ENCODE measurements at places on chromosomes 1 and 21.
A peak's percentile ranks its signal among the peaks of the same experiment; 100 is the strongest.

GRCh38 chr1:7550261-7550865 is 220.7 kb upstream of the VAMP3 start:
- peak; percentile 45 for DNase-seq

DNA sequence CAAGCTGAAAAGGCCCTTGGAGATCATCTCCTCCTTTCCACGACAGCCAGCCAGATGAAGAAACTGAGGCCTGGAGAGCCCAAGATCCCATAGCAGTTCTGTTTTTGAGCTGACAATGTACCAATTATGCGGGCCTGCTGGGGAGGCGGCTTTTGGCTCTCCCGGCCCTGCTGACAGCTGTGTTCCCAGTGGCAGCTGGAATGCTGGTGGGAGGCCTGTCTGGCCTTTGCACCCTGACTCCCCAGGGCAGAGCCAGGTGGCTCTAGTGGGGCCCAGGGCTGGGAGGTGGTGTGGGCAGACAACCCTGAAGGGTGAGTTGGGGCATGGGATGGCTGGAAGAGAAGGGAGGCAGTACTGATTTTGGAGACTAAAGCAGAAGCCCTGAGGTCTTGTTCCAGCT is 30.7 kb upstream of the WASF2 start:
- DNase-seq = no peak

DNA sequence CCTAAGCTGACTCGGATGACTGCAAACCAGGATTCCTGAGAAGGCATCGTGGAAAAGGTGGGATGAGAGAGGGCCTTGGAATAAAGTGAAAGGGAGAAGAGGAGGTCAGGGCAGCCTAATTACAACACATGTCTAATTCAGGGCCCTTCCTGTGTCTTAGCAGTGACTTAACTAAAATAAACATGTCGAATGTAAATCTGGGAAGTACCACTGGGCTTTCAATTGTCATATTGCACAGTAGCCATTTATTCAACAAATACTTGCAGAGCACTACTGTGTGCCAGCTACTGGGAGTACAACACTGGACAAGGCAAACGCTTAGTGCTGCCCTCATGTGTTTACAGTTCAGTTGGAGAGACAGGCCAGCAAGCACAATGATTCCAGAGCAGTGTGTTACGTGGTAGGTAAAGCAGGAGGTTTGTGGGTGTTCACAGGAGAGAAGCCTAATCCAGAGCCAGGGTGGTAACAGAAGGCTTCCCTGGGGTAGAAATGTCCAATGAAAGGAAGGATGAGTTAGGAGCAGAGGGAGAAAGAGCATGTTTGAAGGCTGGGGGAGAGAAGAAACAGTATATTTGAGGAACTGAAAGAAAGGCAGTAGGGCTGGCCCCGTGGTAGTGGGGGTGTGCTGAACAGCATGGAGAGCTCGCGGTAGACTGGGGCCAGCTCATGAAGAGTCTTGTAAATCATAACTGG is 38.0 kb upstream of the RASAL2 start:
- DNase-seq = no peak

DNA sequence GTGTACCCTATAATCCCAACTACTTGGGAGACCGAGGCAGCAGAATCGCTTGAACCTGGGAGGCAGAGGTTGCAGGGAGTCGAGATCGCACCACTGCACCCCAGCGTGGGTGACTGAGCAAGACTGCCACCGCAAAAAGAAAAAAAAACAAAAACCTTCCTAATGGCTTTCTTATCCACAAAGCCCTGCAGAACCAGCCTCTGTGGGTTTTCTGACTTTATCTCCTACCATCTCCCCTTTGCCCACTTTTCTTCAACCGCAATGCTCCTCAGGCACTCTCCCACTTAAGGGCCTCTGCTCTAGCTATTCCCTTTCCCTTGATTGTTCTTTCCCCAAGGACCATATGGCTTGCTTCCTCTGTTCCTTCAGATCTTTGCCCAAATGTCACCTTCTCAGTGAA is 67.9 kb upstream of the PUM1 start:
- DNase-seq = no peak

DNA sequence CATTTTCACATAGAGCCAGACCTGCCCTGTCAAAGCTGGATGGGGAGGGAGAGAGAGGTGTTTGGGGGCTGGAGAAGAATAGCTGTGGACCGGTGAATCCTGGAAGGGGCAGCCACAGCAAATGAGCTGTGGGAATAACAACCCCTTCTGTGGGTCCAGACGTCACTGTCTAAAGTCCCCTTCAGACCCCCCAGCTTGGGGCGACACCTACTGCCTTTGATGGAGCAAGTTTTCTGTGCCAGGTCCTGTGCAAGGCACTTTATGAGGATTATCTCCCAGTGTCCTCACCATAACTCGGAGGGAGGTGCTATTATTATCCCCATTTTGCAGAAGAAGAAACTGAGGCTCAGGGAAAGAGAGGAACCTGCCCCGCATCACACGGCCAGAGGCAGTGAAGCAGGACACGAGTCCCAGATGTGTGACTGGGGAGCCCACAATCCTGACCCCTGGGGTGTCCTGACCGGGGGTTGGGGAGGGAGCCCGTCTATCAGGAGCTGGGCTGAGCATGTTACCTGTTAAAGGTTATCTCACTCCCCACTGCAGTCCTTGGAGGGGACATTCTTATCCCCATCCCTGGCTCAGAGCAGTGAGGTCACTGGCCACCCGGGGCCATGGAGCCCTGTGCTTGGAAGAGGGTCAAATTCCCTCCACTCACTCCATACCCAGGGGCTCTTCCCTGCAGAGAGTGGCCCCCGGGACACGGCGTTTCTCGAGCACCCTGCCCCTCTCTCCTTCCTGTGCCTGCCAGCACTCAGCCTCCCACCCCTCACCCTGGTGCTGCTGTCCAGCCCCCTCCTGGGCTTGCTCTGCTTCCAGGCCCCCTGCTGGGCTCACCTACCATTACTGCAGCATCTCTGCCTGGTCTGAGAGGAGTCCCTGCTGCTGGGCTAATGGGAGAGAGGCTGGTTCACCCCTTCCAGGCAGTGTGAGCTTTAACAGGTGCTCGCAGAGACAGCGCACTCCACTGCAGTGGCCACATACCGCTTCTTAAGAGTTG is 132.9 kb downstream of the PTPRU start:
- no peak for DNase-seq

DNA sequence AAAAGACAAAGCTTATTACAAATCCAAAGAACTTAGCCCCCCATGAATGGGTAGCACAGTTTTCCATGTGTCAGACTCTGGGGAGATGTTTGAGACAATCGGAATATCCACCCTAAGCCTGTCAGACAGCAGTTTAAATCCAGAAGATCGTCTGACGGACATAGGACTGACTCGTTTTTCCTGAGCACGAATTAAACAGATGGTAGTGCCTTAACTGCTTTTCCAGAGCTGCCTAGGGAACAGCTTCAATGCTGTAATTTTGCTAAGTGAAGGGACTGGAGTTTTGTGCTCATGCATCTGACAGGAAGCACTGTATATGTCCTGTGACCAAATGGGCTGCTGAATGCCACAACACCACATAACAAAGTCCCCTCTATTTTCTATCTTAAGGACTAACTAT is 48.6 kb downstream of the PCNX2 start:
- no peak for DNase-seq

- DNase-seq = no peak
These were observed 106.0 kb upstream of the IFFO2 start for GRCh38 chr1:19062258-19063029.

- DNase-seq = no peak
These were observed 30.3 kb upstream of the TIAM1 start for GRCh38 chr21:31374395-31374794.

DNA sequence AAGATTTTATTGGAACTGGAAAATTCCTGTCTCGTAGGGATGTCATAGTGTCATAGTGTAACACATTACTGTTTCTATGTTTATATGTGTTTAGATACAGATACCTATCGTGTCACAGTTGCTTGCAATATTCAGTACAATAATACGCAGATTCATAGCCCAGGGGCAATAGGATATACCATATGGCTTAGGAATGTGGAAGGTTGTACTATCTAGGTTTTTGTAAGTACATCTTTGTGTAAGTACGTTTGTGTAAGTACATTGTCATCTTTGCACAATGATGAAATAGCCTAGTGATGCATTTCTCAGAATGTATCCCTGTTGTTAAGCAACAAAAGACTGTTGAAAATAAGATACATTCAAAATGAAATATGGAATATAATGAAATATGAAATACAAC is 68.9 kb downstream of the CAMTA1 start:
- DNase-seq = no peak

DNA sequence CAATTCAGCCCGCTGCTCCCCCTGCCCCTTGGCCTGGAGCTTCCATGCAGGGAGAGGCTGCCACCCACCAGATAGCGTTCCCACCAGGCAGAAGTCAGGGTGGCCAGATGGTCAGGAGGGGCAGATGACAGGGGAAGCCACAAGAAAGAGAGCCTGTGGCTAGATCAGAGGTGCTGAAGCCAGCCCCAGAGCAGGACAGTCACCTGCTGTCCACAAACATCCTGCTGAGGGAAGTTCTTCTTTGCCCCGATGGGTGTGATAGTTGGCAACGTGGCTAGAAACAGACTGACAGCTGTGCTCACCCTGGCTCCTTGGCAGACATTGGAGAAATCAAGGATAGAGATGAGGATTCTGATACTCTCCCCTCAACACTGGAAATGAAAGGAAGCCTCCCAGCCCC is 27.2 kb upstream of the SRP9 start:
- DNase-seq = no peak

DNA sequence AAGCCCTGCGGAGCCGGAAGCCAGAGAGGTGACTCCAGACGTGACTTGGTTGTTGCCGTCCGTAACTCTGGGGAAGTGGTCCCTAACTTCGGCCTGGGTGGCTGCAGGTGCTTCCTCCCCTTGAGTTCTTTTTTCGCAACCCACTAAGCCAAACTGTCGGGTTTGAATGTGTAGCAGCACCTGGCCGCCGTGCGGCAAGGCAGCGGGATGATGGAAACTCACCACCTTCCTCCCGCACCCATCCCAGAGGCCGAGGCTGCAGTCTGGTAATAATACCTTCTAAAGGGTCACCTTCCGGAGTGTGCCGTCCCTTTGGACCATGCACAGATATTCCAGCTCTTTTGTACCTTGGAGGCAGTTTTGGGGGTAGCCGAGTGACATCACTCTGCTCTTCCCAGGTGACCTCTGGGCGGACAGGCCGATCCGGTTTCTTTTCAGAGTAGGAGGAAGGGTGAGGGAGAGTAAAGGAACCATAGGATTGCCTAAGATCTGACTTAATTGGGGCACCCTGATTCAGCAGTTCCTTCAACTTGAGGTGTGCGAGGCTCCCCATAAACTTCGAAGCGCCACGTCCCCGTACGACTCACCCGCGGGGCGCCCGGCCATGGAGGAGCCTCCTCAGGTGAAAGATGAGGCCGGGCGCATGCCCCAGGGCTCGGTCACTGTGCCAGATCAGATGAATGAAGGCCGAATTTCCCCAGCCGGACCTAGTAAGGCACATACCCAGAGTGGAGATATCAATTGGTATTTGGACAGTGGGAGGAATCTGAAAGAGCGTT is 1.0 kb downstream of the KCNK1 start:
- DNase-seq = no peak

GRCh38 chr1:221712198-221712684 is 29.6 kb downstream of the DUSP10 start:
- DNase-seq = no peak

DNA sequence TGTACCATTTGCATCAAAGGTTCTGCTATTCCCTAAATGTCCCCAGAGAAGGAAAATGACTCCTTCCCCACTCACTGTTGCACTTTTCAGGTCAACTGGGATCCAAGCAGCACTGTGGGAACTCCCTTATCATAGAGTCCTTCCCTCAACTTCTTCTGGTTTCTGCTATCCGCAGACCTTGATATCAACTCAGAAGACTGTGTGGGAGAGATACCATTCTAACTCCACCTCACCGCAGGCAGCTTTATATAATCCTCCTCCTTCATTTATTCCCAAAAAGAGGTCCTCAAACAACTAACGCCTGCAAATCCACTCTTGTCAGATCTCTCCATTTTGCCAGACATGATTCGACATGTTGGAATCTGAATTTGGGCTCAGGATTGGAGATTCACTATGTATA is 27.3 kb downstream of the LHX9 start:
- no peak for DNase-seq

DNA sequence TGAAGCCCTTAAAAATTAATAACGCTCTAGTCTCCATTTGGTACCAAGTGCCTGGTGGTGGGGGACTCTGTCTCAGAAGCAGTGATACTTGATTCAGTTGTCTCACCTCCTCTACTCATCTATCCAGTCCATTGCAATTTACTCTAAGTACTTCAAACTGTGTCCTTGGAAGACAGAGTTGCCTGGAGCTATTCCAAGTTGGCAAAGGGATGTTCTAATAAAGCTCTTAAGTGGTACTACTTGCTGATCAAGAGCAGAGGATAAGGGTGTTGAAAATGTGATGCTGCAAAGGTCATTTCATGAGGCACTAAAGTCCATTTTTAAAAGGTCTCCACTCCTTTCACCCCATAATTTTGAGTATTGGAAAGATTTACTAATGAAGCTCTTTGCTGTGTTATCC is 142.2 kb downstream of the NFIA start:
- no peak for DNase-seq

DNA sequence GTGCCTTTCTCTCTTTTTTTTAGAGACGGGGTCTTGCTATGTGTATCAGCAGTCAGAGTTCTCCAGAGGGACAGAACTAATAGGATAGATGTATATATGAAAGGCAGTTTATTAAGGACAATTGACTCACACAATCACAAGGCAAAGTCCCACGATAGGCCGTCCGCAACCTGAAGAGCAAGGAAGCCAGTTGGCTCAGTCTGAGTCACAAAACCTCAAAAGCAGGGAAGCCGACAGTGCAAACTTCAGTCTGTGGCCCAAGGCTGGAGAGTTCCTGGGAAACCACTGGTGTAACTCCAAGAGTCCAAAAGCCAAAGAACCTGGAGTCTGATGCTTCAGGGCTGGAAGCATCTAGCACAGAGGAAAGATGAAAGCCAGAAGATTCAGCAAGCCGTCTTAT is 16.3 kb upstream of the H3-3A start:
- DNase-seq = no peak

- no peak for DNase-seq
These were observed 149.1 kb downstream of the FCRL5 start for GRCh38 chr1:157403203-157403602.

- no peak for DNase-seq
These were observed 348.5 kb downstream of the PTPRU start for GRCh38 chr1:29584776-29585175.

GRCh38 chr1:42340901-42341300 is 5.9 kb upstream of the FOXJ3 start:
- no peak for DNase-seq

GRCh38 chr1:4421986-4422385 is 232.4 kb upstream of the AJAP1 start:
- DNase-seq = no peak

GRCh38 chr1:233172201-233172600 is 123.3 kb downstream of the PCNX2 start:
- DNase-seq = no peak

GRCh38 chr1:153536671-153537375 is 1.0 kb upstream of the S100A6 start:
- DNase-seq = peak; percentile 85

GRCh38 chr21:29155118-29155932 is 24.9 kb downstream of the MAP3K7CL start:
- DNase-seq = no peak

- DNase-seq = no peak
These were observed 34.3 kb downstream of the SLC35D1 start for GRCh38 chr1:67019600-67020136.
